Aortic smooth muscle cell (primary cell): ENCODE measurements at places on chromosomes 12 and 14. TPM values are rescaled to one million over a fixed set of nuclear protein-coding genes. Genes with fewer than 3 reads are reported as not detected.

The PLA2G1B gene
- total RNA-seq = 0.25 TPM in 1 of 2 replicates, not detected in the other

The IL23A gene
- 0.12 TPM in 1 of 2 replicates, not detected in the other for total RNA-seq

The GLI1 gene
- 0.13 and 0.31 TPM in 2 replicates for total RNA-seq

The ADAMTS20 gene
- not detected in 2 replicates for total RNA-seq

The ZDHHC17 gene
- 64.3 and 74.2 TPM in 2 replicates for total RNA-seq

The ASCL1 gene
- not detected in 2 replicates for total RNA-seq

The LHX5 gene
- total RNA-seq = not detected in 2 replicates

The GNB3 gene
- total RNA-seq = 1.6 and 1.8 TPM in 2 replicates

The DGKA gene
- total RNA-seq = 47.6 and 81.6 TPM in 2 replicates

The CCDC175 gene
- not detected in 2 replicates for total RNA-seq

The NR2C1 gene
- total RNA-seq = 18.4 and 24.2 TPM in 2 replicates

The PTGER2 gene
- 6.7 and 11.6 TPM in 2 replicates for total RNA-seq

The RFLNA gene
- 1.3 TPM in 1 of 2 replicates, not detected in the other for total RNA-seq

The GPRC5A gene
- total RNA-seq = 4.4 and 8.7 TPM in 2 replicates

The MYF6 gene
- not detected in 2 replicates for total RNA-seq

The RPGRIP1 gene
- total RNA-seq = not detected in 2 replicates

The BRI3BP gene
- 3.9 and 6.3 TPM in 2 replicates for total RNA-seq

The KRT5 gene
- total RNA-seq = 0.44 and 0.53 TPM in 2 replicates

The FOS gene
- 4.5 and 14.4 TPM in 2 replicates for total RNA-seq

The MYL6B gene
- 93.8 and 98.2 TPM in 2 replicates for total RNA-seq

The HOXC10 gene
- total RNA-seq = not detected in 2 replicates

The RPL10L gene
- total RNA-seq = not detected in 2 replicates

The P2RX2 gene
- total RNA-seq = not detected in 2 replicates
